ENCODE measurements at places on chromosomes 11 and 22.

- no peak for DNase-seq
These were observed 21.5 kb downstream of the MTCH2 start for GRCh38 chr11:47620836-47621378.

- DNase-seq = no peak
These were observed 2.6 kb upstream of the MCHR1 start for GRCh38 chr22:40676644-40677043.

DNA sequence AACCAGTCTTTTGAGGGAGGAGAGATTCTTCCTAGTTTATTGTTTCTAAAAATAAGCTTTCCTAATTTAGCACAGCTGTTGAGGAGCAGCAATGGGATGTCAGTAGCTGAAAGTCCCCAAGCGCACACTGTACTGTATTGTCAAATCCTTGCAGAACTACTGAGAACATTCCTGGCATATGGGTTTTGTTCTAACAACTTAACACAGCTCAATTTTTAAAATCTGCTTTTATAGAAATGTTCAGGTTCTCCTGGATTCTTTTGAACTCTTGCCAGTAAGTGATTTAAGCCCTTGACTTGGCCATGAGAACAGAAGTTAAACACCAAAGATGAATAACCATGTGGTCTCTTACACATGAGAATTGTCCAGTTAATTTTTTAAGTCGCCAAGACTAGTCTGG lies 218.6 kb downstream of the FAT3 start:
- DNase-seq = no peak

GRCh38 chr11:29448246-29448877 lies 568.5 kb downstream of the KCNA4 start:
- no peak for DNase-seq

GRCh38 chr11:67253872-67254624 lies 12.2 kb upstream of the GRK2 start:
- DNase-seq = no peak

- no peak for DNase-seq
These were observed 32.9 kb downstream of the GALNT18 start for GRCh38 chr11:11588891-11589290.

DNA sequence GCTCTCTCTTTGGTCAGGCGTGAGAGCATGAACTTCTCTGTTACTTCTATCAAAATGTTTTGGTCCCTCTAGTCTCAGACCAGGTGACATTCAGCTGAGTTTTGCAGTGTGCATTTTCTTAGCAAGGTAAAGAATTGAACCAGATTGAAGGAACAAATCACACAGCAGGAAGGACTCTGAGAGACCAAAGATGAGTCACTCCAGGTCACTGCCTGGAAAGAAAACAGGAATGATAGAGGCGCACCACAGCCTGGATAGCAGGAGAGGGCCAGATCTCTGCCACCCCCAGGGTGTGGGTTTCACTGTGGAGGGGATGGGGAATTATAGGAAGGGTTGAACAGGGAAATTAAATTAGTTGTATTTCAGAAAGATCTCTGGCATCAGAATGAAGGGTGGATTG lies 788.3 kb downstream of the NTM start:
- DNase-seq = no peak

DNA sequence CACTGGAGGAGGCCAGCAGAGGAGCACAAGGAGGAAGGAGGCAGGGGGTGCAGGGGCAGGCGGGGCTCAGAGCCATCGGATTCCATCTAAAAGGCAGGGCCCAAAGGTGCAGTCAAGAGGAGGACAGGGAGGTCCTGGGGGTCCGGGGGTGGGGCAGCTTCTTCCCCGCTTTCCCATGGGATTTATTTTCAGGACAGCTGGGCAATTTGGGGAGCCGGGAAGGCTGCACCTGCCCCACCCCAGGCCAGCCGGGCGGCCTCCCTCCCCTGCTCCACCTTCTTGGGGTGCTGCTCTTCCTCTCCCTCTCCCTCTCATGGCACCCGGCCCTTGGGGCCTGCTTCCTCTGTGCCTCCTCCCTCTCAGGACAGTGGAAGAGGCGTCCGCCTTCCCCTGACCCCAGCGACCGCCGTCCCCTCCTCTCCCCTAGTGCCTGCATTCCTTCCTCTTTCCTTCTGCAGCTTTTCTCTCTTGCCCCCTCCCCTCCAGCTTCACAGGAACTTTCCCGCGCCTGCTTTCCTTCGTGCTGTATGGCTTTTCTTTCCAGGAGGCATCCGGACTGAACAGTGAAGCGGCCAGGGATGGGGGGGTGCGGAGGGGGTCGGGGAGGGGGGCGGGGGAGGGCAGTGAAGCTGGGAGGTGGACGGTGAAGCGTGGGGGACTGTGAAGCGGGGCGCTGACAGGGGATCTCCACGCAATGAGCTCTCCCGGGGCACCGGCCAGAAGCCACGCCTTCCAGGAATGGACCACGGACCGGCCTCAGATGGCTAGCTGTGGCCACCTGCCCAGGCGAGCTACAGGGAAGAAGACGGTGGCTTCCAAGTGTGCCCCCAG lies 26.9 kb downstream of the APOBEC3H start:
- no peak for DNase-seq

DNA sequence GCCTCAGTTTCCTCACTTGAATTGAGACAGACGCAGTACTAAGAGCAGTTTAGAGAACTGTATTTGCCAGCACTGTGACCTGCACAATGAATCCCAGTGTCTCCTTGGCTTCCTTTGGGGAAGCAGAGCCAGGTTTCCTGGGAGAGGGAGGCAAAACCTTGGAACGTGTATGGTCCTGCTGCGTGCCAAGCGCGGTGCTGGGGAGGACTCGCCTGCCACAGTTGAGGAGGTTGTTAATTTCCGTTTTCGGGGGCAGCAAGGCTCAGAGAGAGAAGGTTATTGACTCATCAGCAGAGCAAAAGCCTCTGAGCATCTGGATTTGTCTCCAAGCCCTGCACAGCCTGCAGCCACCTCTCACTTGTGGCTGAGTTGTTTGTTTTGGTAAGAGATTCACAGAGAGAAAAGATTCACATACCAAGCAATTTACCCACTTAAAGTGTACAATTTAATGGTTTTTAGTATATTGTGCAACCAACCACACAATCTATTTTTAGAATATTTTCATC lies 10.8 kb downstream of the SYT12 start:
- DNase-seq = peak; percentile 63

GRCh38 chr11:126140926-126141280 lies 70.5 kb downstream of the RPUSD4 start:
- peak; percentile 52 for DNase-seq

GRCh38 chr22:27115816-27116256 lies 458.4 kb downstream of the MIAT start:
- DNase-seq = no peak

GRCh38 chr22:27251563-27251962 lies 550.0 kb downstream of the MN1 start:
- no peak for DNase-seq

DNA sequence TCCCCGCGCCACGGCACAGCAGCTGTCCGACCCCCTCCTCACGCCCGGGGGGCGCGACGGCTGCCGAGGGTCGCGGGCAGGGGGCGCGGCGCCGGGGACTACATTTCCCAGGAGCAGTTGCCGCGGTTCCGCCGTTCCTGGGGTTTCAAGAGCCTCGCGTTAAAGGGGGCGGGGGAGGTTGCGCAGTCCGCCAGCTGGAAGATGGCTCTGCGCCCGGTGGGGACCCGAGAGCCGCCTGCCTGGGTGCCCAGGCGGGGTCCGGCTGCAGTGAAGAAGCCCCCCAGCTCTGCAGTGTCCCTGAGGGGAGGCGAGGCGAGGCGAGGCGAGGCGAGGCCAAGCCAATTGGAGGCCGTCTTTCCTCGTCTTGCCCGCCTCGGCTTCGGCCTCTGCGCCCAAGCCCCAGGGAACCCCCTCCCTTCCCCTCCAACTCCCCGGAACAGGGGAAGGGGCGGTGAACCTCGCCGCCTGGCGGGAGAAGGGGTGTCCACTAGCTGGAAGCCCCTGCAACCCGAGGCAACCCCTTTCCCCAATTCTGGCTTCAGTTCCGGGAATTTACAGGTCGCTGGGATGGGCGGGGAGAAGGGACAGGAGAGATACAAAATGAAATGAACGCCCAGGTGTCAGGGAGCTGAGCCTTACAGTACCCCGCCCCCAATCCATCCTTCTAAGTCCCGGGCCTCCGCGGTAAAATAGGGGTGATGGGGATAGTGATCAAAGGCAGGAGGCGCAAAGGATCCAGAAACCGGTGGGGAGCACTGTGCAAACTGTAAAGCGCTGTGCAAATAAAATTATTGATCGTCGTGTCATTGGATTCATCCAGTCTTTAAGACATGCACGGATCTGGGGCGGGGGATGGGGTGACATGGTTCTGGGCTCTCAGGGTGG lies 5.2 kb upstream of the GCAT start:
- DNase-seq = peak; percentile 77

GRCh38 chr22:43988960-43989359 lies 33.7 kb downstream of the SAMM50 start:
- peak; percentile 55 for DNase-seq

DNA sequence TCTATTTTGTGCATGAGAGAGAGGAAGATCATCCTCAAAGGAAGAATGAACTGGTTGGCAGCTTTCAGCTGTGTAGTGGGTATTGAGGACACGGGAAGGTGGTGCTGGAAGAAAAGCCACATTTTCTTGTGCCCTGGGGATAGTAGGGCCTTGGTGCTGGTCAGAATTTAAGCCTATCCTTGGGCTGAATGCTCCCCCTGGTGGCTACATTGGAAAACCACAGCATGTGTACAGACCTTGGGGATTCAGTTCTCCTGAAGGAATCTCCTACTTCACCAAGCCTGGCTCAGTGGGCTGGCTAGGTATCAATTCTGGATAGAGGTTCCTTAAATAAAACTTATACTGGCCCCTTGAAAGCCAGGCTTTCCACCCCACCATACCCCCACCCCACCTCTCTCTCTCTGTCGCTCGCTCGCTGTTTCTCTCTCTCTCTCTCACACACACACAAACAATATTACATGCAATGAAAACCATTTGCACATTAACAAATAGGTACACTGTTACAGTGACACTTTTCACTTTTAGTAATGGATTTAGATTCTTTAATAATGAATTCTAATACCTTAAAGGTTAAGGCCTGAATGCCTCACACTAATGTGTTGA lies 2.8 kb upstream of the OR51M1 start:
- DNase-seq = peak; percentile 90

- DNase-seq = no peak
These were observed 3.8 kb downstream of the MRGPRE start for GRCh38 chr11:3228445-3228829.

DNA sequence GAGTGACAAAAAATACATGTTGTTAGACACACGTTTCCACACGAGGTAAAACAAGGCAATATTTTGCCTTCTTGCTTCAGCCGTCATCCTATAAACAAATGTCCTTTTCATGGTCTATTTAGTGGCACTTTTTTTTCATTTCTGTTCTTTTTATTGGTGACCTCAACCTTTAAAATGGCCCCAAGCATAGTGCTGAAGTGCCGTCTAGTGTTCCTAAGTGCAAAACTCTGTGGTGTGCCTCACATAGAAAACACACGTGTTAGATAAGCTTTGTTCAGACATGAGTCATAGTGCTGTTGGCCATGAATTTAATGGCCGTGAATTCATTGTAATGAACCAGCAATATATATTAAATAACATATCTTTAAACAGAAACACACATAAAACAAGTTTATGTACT lies 15.6 kb downstream of the OVCH2 start:
- DNase-seq = no peak

- DNase-seq = no peak
These were observed 33.4 kb upstream of the ATXN10 start for GRCh38 chr22:45638197-45638596.

GRCh38 chr11:104120493-104121137 lies 43.3 kb downstream of the PDGFD start:
- no peak for DNase-seq

DNA sequence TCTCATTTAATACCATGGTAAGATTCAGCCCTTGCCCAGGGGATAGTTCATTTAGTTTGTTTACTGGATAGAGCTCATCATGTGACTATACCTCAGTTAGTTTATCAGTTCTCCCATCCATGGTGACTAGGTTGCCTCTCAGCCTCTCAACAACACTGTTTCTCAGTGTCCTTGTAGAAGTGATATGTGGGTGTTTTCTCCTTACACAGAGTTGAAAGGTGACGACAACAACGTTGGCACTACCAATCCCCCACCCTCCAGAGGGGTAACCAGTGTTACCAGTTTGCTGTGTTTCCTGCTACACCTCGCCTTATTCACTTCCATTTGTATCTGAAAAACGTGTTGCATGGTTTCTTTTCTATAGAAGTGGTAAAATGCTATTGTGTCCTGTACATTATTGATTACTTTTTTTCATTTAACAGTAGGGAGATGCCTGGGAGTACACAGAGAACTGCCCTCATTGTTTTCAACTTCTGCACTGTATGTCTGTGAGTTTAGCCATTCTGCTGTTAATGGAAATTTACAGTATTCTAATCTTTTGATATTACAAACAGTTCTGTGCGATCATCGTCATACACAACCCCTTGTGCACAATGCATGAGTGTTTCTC lies 11.6 kb downstream of the NEAT1 start:
- peak; percentile 8 for DNase-seq

DNA sequence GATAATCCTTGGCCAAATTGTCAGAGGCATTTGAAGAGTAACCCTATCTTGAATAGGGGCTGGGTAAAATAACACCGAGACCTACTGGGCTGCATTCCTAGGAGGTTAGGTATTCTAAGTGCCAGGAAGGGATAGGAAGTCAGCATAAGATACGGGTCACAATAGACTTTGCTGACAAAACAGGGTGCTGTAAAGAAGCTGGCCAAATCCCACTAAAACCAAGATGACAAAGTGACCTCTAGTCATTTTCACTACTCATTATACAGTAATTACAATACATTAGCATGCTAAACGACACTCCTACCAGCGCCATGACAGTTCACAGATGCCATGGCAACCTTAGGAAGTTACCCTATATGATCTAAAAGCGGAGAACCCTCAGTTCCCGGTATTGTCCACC lies 964 bp upstream of the REXO2 start:
- DNase-seq = no peak

DNA sequence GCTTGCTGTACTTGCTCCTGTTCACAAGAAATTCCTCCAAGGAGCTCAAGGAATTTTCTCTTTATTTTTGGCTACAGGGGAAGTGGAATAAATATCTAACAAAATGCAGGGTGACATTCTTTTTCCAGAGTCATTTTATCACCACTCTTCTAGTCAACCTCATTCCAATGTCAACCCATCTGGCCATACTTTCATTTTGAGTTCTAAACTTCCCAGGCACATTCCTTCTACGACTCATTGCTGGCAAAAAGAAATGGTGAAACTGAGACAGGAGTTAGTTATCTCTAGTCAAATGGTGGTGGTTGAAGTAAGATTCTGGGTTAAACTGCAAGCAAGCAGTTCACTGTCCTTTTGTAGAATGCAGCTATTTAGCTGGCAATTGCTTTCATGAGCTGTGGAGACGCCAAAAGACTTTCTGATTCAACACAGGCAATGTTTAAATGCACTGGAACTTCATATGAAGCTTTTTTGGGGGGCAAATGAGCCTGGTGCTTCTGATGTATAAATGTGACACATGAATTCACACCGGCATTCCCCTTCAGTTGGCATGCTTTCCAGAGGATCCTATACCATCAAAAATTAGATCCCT lies 304.6 kb downstream of the CADM1 start:
- DNase-seq = no peak

- no peak for DNase-seq
These were observed 58.8 kb downstream of the LIF start for GRCh38 chr22:30187529-30188407.

GRCh38 chr22:24310969-24311368 lies 40.3 kb downstream of the SPECC1L start:
- no peak for DNase-seq

GRCh38 chr11:14584595-14584994 lies 59.0 kb upstream of the PDE3B start:
- DNase-seq = no peak

Data from posterior cingulate gyrus (tissue), 11 donors.